GM03348 (cell line): ENCODE measurements at places on chromosomes 12 and 14.

DNA sequence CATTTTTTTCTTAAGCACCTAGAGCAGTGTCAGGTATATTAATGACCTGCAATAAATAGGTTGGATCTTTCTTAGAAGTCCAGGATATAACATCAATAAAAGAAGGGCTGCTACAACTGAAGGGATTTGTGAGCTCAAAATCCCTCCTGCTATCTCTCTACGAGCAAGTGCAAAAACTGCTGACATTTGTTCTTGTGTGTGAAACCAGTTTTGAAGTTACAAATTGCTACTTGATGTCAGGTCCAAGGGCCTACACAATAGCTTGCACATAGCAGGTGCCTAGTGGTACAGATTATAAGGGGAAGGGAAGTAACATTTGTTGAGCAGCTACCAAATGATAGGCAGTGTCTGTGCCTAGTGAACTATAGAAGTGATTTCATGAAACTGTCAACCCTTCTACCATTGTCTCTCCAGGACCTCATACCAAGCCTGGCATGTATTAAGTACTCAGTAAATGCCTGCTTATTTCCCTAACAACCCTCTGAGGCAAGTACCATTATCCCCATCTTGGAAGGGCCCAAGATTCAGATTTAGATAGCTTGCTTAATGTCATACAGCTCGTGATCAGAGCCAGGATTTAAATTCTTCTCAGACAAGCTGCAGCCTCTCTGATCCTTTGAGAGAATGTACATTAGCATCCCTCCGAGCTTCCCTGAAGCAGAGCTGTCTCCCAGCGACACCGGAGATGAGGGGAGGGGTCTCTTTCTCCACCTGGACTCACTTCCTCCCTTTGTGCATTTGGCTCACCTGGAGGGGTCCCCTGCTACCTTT lies 300.3 kb downstream of the ZFP36L1 start:
- DNase-seq = no peak

DNA sequence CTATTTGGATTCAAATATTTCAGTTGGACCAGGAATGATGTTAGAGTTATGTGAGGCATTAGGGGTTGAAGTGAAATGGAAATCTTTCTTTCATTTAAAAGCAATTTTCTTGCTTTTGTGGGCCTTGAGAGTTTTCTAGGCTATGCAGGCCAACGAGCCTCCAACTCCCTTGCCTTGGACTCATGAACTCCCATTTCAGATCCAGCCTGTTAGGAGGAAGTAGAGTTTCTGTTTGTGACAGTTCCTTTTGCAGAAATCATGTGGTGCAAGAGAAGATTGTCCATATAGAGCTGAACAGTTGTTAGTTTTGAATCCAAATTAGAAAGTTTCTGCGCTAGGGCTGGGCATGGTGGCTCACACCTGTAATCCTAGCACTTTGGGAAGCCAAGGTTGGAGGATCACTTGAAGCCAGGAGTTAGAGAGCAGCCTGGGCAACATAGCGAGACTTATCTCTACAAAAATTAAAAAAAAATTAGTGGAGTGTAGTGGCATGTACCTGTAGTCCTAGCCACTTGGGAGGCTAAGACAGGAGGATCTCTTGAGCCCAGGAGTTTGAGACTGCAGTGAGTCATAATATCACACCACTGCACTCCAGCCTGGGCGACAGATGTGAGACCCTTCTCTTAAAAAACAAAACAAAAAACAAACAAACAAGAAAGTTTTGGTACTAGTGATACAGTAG lies 47.3 kb upstream of the MED13L start:
- DNase-seq = no peak

- DNase-seq = no peak
Measured at GRCh38 chr12:27385766-27386564, 53.3 kb downstream of the BMAL2 start.

- DNase-seq = peak; percentile 33
Measured at GRCh38 chr14:103206023-103206481, 82.8 kb downstream of the TNFAIP2 start.

DNA sequence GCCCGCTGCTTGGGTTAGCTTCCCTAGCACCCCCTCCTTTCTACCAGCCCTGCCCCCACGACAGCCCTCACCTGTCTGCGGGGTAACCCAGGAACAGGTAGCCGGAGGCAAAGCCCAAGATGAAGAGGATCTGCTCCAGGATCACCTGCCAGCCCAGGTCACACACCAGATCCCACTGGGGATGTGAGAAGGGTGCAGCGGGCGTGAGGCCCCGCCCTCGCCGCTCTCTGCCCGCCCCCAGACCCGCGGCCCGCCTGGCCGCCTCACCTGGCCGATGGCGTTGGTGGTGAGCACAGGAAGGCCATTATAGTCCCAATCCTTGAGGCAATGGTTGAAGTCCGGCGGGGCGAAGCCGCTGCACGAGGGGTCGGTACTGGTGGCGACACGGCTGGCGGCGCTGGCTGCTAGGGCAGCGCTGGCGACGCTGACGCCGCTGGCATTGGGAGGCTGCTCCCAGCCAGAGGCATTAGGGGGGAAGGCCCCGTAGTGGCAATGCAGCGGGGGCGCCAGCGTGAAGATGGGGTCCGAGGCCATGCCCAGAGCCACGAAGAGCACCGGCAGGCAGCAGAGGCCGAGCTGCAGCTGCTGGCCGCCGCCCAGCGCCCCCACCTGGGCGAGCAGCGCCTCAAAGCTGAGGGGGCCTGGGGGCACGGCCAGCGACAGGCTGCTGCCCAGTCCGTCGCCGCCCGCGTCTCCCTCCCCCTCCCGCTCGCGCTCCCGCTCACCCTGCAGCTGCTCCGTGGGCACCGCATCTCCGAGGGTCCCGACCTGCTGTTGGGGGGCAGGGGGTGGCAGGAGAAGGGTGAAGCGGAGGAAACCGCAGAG lies 794 bp downstream of the SLC22A17 start:
- peak; percentile 46 for DNase-seq

GRCh38 chr12:98807187-98807586 lies 162.1 kb downstream of the APAF1 start:
- DNase-seq = no peak

DNA sequence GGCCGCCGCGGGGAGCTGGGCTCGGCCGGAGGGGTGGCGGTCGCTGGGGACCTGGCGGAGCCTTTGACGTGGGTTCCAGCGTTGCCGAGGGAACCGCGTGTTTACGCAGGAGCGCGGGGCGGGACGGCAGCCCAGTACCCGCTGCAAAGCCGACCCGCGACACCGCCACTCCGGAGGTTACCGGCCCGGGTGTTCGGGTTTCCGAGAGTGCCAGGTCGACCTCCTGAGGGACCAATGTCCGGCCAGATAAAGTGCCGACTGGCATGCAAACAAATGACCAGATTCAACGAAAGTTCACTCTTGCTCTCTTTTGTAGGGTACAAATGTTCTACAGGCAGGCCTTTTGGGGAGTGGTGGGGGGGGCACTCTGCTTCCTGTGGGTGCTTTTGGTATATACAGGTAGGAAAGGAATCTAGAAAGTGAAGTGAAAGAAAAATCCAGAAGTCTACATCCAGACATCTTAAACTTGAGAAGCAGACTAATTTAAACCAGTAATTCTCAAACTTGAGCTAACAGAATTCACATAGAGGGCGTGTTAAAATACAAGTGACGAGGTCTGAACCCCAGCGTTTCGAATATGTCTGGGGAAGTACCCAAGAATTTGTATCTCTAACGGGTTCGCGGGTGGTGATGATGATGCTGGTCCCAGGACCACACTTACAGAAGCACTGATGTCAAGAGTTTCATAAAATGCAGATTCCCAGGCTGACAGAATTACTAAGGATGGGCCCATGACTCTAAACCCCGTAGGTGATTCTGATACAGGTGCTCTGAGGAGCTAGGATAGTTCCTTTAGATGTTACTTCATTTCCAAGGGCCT lies at the start of gene GPR135:
TSS of gene GPR135 (minus strand) at position 65 of the 820 bp plus-strand sequence. CDS start 154 bp downstream, outside the sequence.
- no peak for DNase-seq

- DNase-seq = no peak
Measured at GRCh38 chr14:88793259-88793625, 489 bp upstream of the EML5 start.

- DNase-seq = peak; percentile 64
Measured at GRCh38 chr12:69007101-69007854, 74.3 kb upstream of the CPM start.

DNA sequence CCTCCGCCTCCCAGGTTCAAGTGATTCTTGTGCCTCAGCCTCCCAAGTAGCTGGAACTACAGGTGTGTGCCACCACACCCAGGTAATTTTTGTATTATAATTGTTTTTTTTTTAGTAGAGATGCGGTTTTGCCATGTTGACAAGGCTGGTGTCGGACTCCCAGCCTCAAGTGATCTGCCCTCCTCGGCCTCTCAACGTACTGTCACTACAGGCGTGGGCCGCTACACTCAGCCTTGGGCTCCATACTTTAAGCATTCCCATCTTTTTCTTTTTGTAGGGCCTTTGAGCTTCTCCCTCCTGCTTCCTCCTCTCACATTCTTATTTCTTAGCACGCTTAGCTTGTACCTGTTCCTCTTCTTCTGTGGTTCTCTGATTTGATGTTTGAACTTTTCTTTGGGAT lies 62.8 kb downstream of the SERPINA3 start:
- no peak for DNase-seq

DNA sequence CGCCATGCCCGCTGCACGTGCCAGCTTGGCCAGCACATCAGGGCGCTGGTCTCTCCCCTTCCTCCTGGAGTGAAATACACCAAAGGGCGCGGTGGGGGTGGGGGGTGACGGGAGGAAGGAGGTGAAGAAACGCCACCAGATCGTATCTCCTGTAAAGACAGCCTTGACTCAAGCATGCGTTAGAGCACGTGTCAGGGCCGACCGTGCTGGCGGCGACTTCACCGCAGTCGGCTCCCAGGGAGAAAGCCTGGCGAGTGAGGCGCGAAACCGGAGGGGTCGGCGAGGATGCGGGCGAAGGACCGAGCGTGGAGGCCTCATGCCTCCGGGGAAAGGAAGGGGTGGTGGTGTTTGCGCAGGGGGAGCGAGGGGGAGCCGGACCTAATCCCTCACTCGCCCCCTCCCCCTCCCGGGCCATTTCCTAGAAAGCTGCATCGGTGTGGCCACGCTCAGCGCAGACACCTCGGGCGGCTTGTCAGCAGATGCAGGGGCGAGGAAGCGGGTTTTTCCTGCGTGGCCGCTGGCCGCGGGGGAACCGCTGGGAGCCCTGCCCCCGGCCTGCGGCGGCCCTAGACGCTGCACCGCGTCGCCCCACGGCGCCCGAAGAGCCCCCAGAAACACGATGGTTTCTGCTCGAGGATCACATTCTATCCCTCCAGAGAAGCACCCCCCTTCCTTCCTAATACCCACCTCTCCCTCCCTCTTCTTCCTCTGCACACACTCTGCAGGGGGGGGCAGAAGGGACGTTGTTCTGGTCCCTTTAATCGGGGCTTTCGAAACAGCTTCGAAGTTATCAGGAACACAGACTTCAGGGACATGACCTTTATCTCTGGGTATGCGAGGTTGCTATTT lies 914 bp upstream of the CCND2 start:
- DNase-seq = no peak

DNA sequence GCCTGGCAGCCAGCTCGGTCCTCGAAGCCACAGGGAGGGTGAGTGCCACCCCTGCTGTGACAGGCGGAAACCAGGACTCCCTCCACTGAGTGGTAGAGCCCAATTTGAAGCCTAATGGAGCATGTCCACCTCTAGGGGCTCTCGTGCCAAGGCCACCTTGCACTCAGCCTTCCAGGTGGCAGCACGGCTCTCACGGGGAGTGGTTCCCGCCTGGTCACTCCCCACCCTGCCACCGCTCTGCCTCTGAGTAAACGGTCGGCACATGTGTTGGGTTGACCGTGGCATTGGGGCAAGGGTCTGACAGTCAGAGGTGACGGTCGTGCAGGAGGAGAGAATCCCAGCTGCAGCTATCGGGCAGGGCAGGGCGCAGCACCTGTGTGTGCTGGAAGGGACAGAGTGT lies 34.8 kb downstream of the IL31 start:
- DNase-seq = no peak

DNA sequence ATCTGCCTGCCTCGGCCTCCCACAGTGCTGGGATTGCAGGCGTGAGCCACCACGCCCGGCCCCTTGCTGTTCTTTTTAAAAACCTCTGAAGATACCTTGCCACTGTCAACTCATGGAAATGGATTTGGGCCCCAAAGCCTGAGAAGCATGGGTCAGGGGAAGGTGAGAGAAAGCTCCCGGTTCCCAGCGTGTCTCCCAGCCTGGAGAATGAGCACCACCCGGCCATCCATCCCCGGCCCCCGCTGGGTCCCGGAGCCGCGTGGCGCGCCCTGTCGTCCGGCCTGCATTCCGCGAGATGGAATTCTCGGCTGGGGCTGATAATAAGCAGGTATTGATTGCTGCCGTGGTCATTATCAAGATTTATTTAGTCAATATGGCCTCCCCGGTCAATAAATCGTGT lies 126.5 kb upstream of the MYL2 start:
- no peak for DNase-seq
